NCI-H2081 (cell line): ENCODE measurements at places on chromosomes 11 and 22.

- no peak for DNase-seq
These were observed 9.5 kb downstream of the STK33 start for GRCh38 chr11:8584511-8584910.

DNA sequence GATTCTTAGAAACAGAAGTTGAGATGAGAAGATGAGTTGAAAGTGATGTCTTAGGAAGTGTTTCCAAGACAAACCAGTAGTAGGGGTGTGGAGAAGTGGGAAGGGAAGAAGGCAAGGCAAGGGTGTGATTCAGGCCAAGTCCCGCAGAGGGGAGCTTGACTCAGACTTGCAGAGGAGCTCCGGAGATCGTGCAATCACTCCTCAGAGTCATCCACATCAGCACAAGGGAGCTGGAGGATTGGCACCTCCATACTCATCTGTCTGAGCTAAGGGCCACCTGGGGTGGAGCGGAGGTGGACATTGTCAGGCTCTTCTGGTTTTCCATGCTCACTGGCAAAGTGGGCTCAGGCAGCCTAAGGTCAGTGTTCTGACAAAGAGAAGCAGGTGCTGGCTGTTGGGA is 44.4 kb downstream of the CHRDL2 start:
- DNase-seq, result no peak

DNA sequence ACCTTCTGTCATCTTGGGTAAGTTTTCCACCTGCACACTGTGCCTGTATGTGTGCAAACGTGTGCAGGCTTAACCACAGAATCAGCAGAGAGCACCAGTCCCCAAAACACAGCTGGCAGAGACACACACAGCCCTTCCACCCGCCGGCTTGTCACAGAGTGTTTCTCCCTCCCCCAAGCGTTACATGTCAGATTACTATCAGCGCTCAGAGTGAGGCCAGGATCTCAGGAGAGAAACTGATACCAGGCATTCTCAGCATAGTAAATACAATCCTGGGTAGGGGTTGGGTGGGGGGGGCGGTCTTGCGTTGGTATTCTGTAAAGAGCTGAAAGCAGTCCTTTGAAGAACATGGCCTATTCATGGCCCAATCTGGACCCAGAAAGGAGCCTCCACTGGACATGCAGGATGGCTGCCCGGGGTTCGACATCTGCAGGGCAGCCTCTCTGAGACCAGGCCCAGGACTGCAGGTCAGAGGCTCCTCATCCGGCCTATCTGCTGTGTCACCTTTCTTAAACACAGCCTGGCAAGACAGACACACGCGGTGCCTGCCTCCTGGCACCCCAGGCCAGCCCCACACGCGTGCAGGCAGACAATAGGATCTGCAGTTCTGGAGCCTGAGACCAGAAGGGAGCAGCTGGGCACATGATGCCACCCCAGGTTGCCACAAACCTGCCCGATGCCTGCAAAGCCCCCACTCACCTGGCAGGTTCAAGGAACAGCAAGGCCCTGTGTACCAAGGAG is 1.7 kb downstream of the OSBPL5 start:
- DNase-seq, result no peak

GRCh38 chr11:75874684-75875341 is 59.8 kb downstream of the UVRAG start:
- DNase-seq, result no peak

GRCh38 chr11:65954771-65955170 is 6.8 kb upstream of the SART1 start:
- no peak for DNase-seq

DNA sequence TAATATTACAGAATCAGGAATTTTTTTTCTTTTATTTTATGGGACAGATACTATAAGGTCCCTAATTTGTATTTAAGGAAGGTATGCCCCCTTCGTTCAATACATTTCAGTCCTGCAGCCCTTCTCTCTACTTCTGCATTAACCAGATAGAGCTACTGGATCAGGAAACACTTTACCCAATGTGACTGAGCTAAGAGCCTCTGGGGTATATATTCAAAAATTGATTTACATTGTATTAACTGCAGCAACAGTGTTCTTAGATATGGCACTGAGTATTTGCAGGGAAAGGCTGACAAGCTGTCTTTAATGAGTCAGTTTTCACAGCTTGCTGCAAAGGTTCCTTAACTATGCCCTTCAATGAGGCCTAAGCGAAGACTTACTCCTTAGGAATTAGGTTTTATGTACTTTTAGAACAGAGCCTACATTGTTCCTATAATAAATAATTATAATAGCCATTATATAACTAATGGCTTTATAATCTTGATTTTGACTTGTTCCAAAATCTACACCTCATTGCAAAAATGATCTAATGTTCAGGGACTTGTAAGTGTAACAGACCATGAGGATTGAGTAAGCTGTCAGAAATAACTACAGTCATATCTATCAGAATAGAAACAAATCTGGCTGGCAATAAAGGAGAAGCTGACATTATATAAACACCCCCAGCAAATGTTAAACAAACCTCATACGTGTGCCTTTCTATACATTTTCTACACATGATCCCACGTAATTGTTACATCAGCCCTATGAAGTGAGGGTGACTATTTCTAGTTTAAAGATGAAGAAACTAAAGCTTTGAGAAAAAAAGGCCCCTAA is 55.0 kb downstream of the DDI1 start:
- DNase-seq, result no peak

- DNase-seq, result no peak
These were observed 94.7 kb downstream of the SERGEF start for GRCh38 chr11:17918049-17918605.

- no peak for DNase-seq
These were observed 8.3 kb upstream of the FGF19 start for GRCh38 chr11:69711822-69712801.

DNA sequence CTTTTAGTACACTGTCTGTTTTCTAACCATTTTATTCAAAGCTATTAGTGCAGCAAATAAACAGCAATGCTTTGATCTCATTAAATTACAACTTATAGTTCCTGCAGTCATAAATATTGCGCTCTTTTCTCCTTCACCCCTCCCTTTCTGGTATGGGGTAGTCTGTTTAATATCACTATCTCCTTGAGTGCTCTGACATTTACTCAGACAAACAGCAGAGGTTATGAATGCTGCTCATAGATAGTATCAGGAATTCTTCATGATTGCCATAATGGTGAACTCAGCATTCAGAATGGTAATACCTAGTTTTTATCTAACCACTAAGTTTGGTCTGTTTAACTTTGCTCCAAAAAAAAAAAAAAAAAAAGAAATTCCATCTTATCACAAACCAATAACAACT is 87.4 kb downstream of the EIF3M start:
- DNase-seq, result no peak

- DNase-seq, result no peak
These were observed 427.9 kb downstream of the JRKL start for GRCh38 chr11:96817482-96818399.

- no peak for DNase-seq
These were observed 41.2 kb upstream of the ANO5 start for GRCh38 chr11:22151649-22152197.

DNA sequence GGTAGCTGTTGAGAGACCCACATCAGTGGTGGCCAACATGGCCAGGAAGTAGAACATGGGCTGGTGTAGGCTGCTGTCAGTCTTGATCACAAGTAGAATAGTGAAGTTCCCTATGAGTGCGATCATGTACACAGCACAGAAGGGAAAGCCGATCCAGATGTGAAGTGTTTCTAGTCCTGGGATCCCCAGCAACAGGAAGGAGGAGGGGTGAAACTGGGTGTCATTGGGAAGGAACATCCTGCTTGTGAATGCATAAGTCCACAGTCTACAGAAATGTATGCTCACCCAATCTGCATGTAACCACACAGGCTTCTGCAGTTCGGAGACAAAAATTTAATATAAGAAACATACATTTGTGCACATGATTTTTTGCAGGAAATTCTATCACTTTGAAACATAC is at the start of gene OR52E2:
Gene OR52E2 (minus strand): TSS at position 237 of the 400 bp plus-strand sequence. CDS start 0 bp downstream, at position 237.
- DNase-seq, result no peak

DNA sequence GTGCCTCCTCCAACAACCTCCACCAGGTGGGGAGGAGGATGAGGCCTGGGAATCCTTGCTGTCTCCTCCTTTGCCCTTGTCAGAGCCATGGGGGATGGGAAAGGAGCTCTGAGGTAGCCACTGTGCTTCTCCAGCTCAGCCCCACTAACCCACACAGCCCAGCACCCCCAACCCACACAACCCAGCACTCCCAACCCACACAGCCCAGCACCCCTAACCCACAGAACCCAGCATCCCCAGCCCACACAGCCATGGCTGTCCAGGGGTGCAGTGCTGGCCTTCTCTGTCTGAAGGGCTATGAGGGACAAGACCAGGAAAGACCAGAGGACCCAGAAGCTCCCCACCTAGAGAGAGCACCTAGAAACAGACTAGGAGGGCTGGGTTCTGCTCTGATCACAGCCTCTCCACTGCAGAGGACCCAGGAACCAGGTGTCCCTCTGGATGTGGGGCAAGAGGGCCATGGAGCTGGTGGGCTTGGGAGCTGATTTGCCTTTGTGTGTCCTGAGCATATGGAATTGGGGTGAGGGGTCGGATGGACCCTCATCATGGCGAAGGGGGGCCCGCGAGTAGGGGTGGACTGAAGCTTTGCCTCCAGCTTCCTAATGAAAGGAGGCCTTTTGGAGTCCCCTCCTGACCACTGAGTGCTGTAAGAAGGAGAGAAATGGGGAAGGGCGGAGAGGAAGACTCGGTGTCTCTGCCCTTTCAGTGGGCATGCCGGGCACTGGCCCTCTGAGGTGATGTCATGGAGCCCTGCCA is 117.6 kb upstream of the THY1 start:
- DNase-seq, result no peak

- DNase-seq, result peak; percentile 65
These were observed 132.8 kb upstream of the PITPNB start for GRCh38 chr22:28051787-28052356.

DNA sequence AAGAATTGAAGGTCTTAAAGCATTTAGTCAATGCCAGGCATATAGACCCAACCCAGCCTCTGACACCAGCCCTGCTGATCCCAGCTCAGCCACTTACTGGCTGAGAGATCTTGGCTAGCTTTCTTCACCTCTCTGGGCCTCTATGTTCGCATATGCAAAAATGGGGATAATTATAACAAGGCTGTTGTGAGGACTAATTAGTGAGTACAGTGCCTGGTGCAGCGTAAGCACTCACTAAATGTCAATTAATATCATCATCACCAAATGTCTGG is 10.5 kb downstream of the CHST1 start:
- DNase-seq, result no peak

- DNase-seq, result no peak
These were observed 80.1 kb upstream of the NNMT start for GRCh38 chr11:114215871-114216795.

- DNase-seq, result no peak
These were observed 14.3 kb upstream of the ABCC8 start for GRCh38 chr11:17490938-17491337.

DNA sequence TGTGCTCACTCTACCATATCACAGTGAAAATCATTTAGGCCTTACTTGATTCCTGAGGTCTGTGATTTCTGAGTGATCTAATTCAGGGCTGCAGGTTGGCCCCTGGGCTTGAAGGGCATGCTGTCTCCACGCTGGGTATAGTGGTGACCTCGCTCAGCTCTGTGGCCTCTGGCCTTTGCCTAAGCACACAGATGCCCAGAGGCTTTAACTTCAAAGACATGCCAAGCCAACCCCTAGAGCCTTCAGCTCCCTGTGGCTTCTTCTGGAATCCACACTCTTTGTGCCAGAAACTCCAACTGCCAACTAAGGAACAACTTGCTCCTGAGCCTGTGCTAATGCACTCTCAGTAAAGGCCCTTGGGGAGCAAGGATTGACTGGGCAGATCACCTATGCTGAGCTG is 232.6 kb upstream of the MPPED2 start:
- no peak for DNase-seq

DNA sequence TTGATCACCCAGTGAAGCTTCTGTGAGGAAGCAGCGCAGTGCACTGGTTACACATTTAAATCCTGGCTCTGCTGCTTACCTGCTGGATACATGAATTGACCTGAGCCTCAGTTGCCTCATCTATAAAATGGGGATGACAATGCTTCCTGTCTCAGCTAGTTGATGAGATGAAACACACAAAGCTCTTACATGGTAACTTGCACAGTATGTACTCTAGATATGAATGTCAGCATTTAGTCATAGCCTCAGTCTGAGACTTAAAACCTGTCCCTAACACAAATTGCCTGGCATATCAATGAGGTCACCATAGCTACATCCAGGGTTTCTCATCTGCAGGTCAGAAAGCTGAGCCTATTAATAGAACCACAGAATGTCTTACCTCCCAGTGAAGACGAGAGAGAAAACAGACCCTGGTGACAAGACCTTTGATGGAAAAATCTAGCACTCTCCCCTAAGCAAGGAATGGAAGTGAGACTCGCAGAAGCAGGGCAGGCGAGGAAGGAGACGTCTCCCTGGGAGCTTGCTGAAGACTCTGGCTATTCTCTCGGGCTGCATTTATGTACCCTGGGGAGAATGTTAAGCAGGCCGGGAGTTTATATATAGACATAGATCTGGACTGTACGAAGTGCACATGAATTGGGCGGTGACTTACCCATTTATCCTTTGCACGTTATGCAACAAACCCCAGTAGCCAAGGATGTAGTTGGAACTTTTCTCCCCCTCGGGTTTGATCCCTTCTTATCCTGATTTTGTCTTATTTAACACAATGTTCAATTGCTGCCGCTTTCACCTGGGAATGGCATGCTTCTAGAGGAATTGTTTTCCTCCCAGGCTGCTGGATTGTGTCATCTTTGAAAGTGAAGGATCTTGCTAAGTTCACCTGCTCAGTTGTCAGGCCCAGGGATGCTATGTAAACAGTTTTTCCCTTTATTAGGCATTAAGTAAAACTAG is 18.0 kb downstream of the SDHAF2 start:
- DNase-seq, result no peak

GRCh38 chr11:128908391-128909246 is 17.5 kb downstream of the KCNJ5 start:
- DNase-seq, result no peak

- no peak for DNase-seq
These were observed 46.5 kb downstream of the FEZ1 start for GRCh38 chr11:125449565-125449964.

- DNase-seq, result no peak
These were observed 25.4 kb upstream of the GRIK4 start for GRCh38 chr11:120486138-120486537.

DNA sequence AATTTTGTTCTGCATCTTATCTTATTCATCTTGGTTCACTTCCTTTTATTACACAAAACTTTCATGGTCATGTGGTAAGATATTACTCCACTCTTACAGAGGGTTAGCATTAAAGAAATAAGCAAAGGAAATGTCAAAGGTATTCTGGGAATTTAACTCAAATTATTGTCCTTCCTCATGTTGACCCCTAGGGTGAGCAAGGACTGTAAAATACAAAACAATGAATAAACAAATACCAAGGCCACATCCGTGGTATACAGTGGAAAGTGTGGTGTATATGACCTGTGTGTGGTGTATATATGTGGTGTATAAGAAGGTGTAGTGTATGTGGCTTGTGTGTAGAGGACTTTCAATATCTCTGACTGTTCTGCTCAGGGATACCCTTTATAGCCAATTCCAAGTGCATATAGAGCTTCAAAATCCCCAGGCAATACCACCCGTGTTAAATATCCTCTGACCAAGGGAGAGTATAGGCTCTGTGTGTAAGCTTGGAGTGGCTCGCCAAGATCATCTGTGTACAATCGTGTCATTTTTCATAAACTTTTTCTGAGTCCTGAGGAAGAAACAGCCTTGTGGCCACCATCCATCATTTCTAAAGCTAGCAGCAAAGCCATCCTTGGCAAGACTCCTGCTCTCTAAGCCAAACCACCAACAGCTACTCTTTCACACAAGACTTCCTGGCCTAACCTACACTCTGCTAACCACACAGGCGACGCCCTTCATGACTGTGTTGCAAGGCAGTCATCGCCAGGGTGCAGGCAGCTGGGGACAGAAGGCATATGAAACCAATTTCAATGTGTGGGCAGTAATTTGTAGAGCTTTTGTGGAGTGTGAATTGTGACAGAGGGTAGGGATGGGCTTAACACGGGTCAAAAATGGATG is 548.0 kb downstream of the ETS1 start:
- no peak for DNase-seq
